ENCODE measurements at places on chromosomes 12 and 14.

GRCh38 chr12:29782285-29782870 is 1.4 kb downstream of the TMTC1 start:
- no peak for DNase-seq

- DNase-seq = no peak
These were observed 33.5 kb downstream of the PYGL start for GRCh38 chr14:50910495-50911420.

DNA sequence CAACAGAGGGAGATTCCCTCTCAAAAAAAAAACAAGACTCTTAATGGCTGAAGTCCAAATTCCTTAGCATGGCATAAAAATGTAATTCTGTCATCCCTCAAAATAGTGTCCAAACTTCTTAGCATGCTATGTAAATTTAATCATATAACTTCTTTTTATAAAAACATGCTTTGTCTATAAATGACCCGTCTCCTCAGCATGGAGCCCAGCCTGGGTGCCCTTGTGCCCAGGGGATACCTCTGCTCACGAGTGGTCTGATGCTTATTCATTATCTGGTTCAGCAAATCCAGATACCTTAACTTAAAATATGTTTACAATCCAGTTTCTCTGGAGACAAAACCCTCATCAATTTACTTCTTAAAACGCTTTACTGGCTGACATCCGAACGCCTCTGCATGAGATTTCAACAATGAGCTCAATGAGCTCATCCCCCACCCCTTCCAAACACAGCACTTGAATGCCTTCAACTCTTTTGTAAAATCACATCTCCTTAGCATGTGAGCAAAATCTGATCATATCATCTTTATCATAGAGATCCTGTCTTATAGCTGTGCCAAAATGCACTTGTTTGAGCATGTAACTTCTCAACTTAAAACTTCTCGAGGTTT is 15.7 kb downstream of the RTL1 start:
- DNase-seq = no peak

DNA sequence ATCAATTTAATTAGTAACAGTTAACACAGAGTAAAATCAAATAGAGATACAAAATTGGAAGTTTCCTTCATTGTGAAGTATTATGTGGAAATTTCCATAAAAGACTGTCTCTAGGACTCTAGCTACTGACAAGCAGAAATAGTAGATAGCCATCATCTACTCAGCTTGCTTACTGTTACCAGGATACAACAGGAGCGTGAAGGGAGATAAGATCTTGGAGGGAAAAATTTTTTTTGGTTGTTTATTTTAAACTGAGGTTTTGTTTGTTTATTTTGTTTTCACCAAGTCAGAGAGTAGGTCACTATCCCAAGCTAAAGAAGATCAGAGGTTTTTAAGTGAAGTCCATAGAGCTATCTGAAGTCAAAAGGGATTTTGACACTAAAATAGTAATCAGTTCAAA is 861.3 kb upstream of the MGAT4C start:
- no peak for DNase-seq

DNA sequence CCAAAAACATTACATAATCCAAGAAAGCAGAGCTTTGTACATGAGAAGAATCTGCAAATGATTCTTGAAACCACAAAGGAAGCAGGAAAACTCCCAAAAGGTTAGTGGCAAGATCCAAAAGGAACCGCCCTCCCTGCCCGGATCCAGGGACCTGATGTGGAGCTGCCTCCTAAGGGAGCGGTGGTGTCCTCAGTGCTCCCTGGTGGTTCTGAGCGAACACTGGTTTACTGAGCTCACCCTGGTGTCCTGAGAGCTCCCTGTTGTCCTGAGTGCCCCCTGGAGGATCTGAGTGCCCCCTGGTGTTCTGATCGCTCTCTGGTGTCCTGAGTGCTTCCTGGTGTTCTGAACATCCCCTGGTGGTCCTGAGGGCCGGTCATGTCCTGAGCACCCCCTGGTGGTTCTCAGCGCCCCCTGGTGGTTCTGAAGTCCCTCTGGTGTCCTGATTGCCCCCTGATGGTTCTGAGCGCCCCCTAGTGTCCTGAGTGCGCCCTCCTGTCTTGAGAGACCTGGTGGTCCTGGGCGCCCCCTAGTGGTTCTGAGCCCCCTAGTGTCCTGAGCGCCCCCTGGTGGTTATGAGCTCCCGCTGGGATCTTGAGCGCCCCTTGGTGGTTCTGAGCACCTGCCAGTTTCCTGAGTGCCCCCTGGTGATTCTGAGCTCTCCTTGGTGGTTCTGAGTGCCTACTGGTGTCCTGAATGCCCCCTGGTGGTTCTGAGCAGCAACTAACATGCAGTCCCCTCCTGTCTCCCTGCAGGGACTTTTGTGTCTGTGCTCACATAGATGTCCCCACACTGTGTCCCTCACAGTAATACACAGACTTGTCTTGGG is 891.1 kb downstream of the TMEM121 start:
- peak; percentile 34 for DNase-seq

DNA sequence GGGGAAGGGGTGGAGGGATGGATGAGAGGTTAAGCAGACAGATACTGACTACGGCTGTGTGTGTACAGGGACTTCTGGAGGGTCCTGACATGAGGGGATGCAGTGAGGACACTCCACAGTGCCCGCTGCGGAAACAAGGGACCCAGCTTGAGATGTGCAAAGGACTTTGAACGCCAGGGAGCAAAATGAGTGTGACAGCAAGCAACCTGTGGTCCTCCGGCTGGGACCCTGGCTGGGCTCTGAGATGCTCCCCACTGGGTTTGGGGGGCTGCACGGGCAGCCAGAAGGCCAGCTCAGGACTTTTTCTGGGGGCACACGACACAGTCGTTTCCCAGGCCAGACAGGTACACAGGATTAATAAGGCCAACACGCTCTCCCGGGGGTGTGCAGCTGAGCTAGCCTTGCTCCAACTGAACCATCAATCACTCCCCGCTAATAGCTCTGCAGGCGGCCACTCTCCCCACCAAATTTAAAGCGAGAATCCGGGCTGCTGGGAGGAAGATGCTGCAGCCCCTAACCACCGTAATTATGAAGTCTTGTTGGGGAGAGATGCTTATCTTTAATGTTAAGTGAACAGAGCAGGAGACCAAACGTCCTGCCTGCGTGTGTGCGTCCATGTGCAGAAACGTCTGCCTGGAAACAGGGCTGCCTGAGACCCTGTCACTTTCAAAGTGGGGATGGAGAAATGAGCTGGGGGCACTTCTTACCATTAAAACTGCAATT is 51.6 kb upstream of the DLK1 start:
- no peak for DNase-seq

DNA sequence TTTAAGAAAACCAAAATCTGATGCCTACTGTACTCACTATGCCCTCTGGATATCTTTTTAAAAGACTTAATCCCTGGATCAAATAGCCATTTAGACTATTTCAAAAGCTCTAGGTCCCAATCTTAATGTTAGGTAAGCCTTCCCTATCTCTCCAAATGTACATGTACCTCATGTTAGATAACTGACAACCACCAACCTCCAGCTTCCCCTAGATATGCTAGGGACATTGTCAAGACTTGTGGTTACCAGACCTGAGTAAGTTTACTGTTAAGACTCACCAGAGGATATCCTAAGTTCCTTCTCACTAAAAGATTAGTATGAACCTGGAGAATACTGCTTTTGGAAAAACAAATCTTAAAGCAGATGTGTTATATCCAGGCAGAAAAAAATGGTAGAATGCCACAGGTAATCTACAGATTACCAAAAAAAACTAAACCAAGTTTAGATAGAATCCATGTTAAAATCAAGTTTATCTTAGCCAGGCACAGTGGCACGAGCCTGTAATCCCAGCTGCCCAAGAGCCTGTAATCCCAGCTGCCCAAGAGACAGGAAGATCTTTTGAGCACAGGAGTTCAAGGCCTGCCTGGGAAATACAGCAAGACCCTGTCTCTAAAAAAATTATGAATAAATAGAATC is 9.7 kb downstream of the NAP1L1 start:
- no peak for DNase-seq

DNA sequence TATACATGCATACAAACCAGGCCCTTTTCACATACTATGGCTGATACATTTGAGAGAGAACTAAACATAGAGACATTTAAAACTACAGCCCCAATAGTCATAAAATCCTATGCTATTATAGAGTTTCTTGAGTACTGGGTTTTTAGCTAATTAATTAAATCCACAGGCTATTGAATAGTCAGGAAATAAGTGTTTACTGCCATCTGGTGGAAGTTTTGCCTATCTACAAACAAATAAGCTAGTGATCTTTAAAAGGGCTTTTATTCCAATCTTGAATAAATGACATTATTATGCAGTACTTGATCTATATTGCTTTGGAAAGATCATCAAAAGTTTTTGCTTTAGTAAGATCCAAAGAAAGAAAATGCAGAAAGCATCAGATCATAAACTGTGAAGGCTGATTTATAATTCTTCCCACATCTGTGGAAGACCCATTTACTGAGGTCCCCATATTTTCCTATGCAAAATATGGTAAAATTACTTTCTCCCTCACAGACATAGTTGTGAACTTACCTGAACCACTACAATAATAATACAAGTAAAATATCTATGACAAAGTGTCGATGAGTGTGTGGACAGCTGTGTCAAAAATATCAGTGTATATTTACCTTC is 131.3 kb downstream of the ITPR2 start:
- DNase-seq = no peak

DNA sequence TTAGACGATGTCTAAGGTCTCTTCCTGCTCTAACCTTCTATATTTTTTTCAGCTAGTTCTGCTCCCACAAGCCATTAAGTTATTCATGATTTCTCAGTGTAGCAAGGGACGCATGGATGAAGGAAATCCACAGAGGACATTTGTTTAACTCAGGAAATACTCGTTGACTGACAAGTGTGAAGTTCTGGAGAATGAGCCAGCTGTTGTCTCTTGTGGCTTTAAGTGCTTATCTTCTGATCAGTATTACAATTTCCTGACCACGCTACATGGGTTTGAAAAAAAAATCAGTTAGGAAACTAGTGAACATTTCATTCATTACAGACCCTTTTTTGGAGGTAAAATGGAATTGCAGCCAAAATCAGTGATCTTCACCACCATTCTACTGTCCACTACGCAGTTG is 53.1 kb downstream of the GUCY2C start:
- no peak for DNase-seq

DNA sequence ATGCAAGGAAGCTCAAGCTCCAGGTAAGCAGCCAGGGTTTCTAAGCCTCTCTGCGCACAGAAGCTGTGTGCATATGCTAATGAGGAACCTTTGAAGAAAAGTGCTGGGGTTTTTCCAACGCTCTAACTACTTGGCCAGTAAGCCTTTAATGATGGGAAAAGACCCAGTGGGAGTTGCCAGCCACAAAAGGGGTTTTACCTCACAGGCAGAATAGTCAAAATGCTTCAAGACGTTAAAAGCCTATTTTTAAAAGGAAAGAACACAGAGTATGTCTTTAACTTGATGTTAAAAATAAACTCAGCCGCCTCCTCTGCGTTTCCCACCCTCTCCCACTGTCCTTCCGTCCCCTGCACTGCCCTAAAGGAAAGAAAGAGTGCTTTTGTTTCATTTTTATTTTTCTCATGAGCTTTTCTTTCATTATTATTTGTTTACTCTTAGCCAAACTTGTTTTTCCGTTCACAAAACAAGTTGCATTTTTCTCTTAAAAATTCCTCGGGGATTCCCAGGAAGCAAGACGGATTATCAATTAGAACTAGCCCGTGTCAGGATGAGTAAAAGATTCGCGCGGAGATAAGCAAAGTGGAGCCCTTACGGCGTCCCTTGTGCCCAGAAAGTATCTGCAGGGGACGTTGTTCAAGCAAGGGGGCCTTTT is 209.8 kb upstream of the NUDT4 start:
- DNase-seq = no peak

GRCh38 chr14:68976160-68977067 is 2.7 kb downstream of the ACTN1 start:
- no peak for DNase-seq

GRCh38 chr12:64428956-64429355 is 23.0 kb upstream of the TBK1 start:
- no peak for DNase-seq

DNA sequence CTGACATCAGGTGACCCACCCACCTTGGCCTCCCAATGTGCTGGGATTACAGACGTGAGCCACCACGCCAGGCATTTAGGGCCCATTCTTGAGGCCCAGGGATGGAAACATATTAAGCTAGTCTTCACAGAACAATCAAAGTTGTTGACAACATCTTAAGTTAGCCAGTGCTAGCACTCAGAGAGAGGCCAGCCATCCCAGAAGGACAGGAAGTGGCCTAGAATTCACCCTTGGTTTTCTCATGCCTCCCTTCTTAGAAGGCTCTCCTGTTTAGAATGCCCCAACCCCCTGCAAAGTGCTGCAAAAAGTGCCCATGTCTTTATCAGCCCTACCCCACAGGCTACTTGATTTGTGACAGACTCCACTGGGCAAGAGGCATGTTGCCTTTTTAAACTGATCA is 12.1 kb upstream of the OR6J1 start:
- DNase-seq = no peak

DNA sequence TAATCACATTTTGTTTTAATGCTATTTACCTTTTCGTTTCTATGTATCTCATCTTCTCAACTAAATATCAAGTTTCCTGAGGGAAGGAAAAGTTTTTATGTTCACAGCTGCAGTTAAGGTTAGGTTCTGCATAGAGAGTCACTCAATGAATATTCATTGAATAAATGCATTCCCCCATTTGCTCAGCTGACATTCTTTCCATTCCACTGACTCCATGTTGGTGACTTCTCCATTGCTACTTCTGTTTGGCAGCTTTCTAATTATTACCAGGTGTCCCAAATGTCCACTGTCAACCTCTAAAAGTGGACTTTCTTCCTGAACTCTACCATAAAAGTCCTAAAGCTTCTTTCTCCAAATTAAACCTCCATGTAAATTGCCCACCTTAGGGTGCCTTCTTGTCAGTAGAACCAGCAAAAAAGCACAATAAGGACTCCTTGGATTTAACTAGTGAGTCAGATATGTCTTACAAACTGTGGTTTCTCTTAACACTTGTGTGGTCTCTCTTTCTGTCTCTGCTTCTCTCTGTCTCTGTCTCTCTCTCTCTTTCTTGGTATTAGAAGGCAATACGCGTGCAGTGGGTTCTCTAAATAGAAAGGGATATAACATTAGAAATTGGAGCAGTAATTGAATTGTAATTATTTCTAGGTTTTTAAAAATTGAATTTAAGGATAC is 85.9 kb downstream of the TMEM117 start:
- DNase-seq = no peak

DNA sequence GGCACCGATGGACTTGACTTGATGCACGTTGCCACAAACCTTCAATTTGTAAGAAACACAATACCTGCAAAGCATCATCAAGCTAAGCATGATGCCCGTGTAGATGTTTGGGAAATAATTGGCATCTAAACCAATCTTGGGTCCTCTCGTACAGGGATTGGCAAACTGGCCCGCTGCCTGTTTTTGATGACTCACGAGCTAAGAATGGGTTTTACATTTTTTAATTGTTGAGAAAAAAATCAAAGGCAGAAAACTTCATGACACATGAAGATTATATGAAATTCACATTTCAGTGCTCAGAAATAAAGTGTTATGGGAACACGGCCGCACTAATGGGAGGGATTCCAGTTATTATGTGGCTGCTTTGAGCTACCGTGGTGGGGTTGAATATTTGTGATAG is 10.9 kb downstream of the MTA1 start:
- DNase-seq = no peak

- no peak for DNase-seq
These were observed 27.1 kb upstream of the MTERF2 start for GRCh38 chr12:107014055-107014454.
